Natural killer cell treated with Interleukin-12 subunit alpha and Interleukin-12 subunit beta and Interleukin-15 and Interleukin-18, amount 100 ng/mL, for 72 hours (primary cell): ENCODE measurements at places on chromosomes 6 and 20.

DNA sequence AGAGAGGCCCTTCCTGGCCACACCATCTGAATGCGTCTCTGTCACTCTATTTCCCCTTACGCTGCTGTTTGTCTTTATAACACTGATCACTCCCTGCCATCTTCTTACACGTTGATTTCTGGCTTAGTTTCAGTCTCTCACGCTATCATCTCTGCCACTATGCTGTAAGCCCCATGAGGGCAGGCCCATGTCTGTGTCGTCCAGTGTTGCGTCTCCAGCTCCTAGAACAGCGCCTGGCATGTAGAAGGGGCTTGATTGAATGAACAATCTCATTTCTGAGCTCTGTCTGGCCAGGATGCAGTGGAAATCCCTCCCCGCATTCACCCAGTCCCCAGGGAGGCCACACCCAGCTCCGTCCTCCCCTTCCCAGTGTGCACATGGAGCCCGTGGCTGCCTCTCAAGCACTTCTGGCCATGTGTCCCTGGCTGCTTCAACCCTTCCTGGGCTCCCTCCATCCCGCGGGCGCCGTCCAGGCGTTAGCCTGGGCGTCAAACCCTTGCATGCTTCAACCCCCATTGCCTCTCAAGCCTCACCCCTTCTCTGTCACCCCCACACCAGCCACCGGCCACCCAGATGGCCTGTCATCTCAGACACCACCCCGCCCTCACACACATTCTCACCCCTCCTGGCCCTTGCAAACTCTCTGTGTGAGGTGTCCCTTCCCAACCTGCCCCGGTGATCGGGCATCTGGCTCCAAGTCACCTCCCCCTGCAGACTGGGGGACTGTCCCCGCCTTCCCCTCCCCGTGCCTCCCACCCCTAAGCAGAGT, 71.1 kb downstream of the SRC start:
- DNase-seq: no peak

- DNase-seq: no peak
Observed at GRCh38 chr20:15772826-15773225, 800.4 kb downstream of the KIF16B start.

DNA sequence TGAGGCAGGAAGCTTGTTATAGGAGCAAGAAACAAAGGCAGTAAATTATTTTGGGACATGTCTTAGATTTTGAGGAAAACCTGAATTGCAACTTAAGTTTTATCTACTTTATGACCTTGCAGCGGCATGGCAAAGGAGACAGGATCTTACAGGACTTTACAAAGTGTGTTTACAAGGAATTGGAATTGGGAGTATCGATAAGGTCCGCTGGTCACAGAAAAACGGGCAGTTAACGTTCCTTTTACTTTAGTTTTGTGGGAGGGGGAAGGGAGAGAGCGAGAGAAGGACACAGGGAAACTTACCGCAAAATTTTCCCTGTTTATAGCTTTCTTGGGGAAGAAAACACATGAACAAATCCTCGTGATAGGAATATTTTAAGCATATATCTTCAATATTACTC, 1607.2 kb downstream of the GRIK2 start:
- DNase-seq: no peak

GRCh38 chr20:33897313-33897912, 86.3 kb downstream of the CHMP4B start:
- DNase-seq: no peak

GRCh38 chr6:138331984-138332383, 45.7 kb upstream of the SMIM28 start:
- no peak for DNase-seq

DNA sequence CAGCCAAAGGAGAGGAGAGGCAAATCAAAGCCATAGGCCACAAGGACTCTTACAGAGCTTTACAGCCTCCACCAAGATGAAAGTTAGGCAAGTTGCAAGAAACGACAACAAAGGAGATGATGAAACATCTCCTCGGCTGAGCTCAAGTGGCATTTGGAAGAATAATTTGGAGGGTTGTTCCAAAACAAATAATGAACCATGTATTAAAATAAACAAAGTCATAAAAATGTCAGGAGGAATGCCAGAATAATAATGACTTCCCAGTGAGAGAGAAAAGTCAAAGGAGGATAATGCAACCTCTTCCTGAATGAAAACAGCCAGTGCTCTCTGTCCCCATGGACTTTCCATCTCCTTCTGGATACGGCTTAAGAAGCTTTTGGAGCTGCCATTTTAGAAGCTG, 371.4 kb upstream of the ID4 start:
- DNase-seq: no peak

DNA sequence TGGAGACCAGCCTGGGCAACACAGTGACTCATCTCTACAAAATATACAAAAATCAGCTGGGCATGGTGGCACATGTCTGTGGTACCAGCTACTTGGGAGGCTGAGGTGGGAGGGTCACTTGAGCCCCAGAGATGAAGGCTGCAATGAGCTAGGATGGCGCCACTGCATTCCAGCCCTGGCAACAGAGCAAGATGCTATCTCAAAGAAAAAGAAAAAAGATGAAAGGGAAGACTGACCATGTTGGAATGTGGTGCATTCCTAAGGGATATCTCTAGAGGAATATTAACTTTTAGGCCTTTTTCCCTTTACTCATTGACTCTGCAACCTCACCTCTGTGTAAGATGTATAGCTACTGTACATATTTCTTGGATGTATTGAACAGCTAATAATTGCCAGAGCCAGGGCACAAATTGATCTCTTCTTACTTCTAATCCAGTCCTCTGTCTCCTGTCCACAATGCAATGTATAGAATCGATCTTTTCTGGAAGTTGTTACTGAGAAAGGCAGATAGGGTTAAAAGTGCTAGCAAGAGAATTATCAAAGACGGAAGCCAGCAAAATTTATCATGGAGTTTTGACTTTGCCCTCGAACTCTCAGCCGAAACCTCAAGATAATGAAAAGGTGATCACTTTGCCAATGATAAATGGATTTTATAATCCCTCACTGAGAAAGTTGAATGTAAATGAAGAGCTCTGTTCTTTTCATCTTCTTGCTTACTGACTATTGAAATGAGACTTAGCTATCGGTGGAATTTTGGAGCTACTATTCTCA, 46.3 kb downstream of the GCNT2 start:
- no peak for DNase-seq

GRCh38 chr20:44728801-44729443, 13.8 kb downstream of the CCN5 start:
- no peak for DNase-seq
